Renal pelvis (tissue), 12 donors: ENCODE measurements at places on chromosomes 11 and 22. TPM values are rescaled to one million over a fixed set of nuclear protein-coding genes. Genes with fewer than 3 reads are reported as not detected.

DNA sequence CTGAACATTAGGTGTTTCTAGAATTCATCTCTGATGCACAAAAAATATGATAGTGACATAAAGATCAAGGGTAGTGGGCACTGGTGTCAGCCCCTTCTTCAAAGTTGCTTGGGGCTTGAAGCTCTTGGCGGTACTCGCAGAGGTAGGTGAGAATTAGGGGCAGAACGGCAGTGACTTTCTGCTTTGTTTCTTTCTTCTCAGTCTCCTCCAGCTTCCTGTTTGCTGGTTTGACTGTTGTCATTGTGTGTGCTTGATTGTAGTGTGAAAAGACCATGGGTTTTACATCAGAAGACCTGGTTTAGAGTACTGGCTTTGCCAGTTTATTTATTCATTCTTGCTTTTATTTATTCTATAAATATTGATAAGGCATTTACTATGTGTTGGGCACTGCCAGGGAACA, 156.7 kb upstream of the PLET1 start:
- DNase-seq: no peak

GRCh38 chr11:64298966-64299846, 952 bp upstream of the CATSPERZ start:
- DNase-seq: no peak

DNA sequence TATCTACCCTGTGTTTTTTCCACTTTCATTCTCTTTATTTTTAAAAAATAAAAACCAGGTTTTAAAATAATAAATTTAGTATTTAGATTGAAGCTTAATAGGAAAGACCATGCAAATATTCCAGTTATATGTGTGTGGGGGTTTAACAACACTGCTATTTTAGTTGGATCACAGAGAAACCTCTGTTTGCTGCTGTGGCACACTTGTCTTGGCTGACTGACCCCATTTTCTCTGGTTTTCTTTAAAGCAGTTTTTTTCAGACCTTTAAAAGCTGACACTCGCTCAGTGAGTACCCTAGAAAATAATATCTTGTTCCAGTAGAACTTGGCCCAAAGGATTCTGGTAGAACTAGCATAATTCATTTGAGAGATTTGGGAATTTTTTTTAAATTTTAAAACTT, 31.6 kb downstream of the ACER3 start:
- DNase-seq: no peak

DNA sequence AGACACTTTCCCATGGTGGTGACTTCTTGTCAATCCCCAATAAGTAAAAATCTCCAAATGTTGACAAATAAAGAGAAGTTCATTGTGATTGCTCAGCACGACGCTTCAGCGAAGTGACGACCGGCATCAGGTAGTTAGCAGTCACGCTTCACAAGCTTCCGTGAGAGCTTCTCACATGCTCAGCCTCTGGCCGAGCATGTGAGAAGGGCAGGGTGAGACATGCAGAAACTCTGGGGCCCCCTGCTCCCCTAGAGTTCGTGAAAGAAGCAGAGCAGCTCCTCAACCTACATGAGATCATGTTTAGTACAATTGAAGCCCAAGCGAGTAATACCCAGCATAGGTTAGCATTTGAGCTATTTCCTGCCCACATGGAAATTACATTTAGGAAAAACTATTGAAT, 4.4 kb upstream of the C11orf16 start:
- DNase-seq: no peak

DNA sequence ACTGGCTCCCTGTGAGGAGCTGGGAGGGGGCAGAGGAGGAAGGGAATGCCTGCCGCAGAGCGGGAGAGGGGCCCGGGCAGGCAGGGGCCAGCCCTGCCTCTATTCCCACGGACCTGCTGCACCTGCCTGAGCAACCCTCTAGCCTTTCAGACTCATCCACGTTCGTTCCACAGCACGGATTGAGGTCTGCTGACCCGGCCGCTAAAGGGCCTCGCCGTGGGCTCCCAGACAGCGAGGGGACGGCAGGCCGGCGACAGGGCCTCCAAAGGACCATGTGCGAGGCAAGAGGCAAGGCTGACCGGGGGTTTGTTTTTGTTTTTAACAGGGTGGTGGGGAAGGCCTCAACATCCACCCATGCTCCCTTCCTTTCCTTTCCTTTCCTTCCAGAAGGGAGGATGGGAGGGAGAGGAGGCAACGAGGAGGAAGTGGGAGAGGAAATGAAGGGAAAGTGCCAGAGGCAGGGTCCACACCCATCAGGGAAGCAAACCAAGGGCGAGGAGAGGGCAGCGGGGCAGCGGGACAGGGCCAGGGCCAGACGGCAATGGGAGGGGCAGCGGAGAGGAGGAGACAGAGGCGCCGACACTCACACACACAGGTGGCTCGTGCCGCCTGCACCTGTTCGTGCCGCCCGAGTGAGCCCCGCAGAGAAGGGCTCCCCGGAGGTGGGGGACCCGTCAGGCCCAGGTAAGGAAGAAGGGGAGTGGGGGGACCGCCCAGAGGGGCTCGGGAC, 7.5 kb downstream of the LRFN4 start:
- DNase-seq: no peak

FOLH1 gene
- 16.9 TPM for polyA plus RNA-seq
